Progenitor cell of endocrine pancreas (in vitro differentiated cells): ENCODE measurements at places on chromosomes 11 and 22. TPM values are rescaled to one million over a fixed set of nuclear protein-coding genes. Genes with fewer than 3 reads are reported as not detected.

GRCh38 chr11:2216400-2217064 lies 44.9 kb upstream of the TH start:
- DNase-seq, result no peak

DNA sequence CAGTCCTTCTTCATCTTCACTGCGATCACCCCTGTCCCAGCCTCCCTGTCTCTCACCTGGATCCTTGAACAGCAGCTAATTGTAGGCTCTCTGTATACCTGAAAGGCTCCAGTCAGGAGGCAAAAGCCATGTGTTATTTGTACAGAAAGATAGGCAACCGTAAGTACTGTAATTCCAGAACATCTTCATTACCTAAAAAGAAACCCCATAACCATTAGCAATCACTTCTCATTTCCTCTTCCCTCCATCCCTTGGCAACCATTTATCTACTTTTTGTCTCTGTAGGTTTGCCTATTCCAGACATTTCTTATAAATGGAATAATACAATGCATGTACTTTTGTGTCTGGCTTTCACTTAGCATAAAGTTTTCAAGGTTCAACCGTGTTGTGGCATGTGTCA lies 17.8 kb downstream of the NAGA start:
- DNase-seq, result no peak

DNA sequence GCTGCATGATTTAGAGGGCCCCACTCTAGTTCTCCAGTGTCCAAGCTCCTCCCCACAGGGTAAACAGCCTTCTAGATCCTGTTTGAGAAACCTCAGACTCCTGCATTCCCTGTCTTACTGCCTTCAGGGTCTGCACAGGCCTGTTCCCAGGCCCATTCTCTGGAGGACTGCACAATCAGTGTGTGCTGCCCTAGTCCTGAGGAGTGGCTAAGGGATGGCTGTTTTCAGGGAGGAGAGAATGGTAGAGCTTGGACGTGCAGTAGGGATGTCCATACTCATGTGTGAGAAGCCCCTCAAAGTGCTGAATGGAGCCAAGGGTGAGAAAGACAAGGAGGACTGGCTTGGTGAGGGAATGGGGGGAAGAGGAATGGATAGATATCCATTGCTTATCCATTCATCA lies 103.8 kb upstream of the CCDC90B start:
- no peak for DNase-seq

Gene LUZP2
- 1.6 and 1.8 TPM in 2 replicates for total RNA-seq

Gene LAYN
- 4.5 and 5.1 TPM in 2 replicates for total RNA-seq

DNA sequence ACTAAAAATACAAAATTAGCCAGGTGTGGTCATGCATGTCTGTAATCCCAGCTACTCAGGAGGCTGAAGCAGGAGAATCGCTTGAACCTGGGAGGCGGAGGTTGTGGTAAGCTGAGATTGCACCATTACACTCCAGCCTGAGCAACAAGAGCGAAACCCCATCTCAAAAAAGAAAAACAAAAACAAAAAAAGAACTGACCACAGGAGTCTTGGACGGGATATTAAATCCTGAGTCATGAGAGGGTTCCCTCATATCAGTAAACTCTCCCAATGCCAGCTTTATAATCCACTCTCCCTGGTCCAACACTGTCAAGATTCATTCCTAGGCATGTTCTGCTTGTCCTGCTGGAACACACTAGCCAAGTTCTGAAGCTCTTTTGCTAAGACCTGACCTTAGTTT lies 61.5 kb upstream of the EP300 start:
- no peak for DNase-seq

DNA sequence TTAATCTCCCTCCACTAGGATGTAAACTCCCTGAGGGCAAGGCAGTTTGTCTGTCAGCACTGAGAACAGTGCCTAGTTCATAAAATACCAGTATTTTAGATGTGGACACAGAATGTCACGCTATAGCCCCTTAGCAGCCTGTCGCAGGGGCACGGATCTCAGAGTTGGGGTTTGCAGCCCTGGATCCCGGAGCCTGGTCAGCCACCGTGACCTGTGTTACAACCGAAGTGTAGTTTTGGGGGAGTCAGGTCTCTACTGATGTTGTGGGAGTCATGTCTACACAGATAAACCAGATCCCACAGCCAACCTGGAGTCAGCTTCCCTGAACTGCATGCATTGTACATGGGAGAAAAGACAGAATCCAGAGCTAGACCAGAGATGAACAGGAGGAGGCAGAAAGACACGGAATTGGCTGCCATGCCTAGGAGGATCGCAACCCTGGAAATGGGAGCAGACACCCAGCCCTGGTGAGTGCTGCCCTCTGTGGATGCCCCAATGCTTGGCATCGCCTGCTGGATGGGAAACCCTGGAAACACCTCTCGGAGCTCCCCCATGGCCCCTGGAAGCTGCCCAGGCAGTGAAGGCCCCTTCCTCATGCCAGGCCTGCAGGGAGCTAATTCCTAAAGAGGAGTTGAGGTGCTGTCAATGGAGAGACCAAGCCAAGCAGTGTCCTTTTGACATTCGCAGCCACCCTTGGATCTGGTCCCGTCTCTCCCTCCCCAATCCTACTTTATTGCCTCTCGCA lies 851.3 kb downstream of the TBC1D22A start:
- no peak for DNase-seq
